ENCODE measurements at places on chromosomes 6 and 20. TPM values are rescaled to one million over a fixed set of nuclear protein-coding genes. Genes with fewer than 3 reads are reported as not detected.
A peak's percentile ranks its signal among the peaks of the same experiment; 100 is the strongest.

- no peaks in the 10 kb centered on the region for H3K27me3 ChIP-seq
- H3K4me3 ChIP-seq = no peak overlapping the region
- H3K4me1 ChIP-seq = no peaks in the 10 kb centered on the region
- no peaks in the 10 kb centered on the region for H3K36me3 ChIP-seq
- H3K27ac ChIP-seq = no peak overlapping the region
Measured at GRCh38 chr20:9412309-9412708, 102.1 kb upstream of the LAMP5 start.

GRCh38 chr6:161575523-161576254, 301.8 kb upstream of the AGPAT4 start:
- H3K4me1 ChIP-seq = no peaks in the 10 kb centered on the region
- no peaks in the 10 kb centered on the region for H3K36me3 ChIP-seq
- no peak overlapping the region for H3K27ac ChIP-seq
- DNase-seq = no peak
- H3K27me3 ChIP-seq = no peaks in the 10 kb centered on the region

- H3K27ac ChIP-seq = no peak overlapping the region
- no peak overlapping the region for H3K4me3 ChIP-seq
- DNase-seq = peak; percentile 64
- no peaks in the 10 kb centered on the region for H3K27me3 ChIP-seq
Measured at GRCh38 chr6:113076116-113076515, 729.0 kb downstream of the RFPL4B start.

DNA sequence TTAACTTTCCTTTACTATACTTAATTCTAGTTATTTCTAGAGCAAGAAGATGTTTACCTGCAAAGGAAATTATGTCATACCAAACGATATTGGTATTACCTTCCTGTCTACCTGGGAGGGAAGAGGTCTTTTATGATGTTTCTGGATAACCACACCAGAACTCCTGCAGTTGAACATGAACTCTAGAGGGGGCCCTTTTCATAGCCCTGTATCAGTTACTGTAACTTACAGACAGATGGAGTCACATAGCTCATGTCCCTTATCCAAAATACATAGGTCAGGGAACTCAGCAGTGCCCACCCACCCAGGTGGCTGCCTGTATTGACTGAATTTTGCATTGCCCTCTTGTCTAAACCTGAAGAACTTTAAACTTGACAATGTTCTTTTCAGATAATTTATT, 35.1 kb upstream of the MYL9 start:
- H3K4me1 ChIP-seq = no peaks in the 10 kb centered on the region
- H3K27me3 ChIP-seq = no peaks in the 10 kb centered on the region
- H3K36me3 ChIP-seq = peaks cover 15% of the 10 kb centered on the region
- H3K4me3 ChIP-seq = no peak overlapping the region
- peak; percentile 39 for DNase-seq

- H3K36me3 ChIP-seq = no peaks in the 10 kb centered on the region
- H3K4me3 ChIP-seq = no peak overlapping the region
- DNase-seq = no peak
- H3K4me1 ChIP-seq = no peaks in the 10 kb centered on the region
- no peak overlapping the region for H3K27ac ChIP-seq
Measured at GRCh38 chr6:78347191-78347916, 520.0 kb upstream of the IRAK1BP1 start.

DNA sequence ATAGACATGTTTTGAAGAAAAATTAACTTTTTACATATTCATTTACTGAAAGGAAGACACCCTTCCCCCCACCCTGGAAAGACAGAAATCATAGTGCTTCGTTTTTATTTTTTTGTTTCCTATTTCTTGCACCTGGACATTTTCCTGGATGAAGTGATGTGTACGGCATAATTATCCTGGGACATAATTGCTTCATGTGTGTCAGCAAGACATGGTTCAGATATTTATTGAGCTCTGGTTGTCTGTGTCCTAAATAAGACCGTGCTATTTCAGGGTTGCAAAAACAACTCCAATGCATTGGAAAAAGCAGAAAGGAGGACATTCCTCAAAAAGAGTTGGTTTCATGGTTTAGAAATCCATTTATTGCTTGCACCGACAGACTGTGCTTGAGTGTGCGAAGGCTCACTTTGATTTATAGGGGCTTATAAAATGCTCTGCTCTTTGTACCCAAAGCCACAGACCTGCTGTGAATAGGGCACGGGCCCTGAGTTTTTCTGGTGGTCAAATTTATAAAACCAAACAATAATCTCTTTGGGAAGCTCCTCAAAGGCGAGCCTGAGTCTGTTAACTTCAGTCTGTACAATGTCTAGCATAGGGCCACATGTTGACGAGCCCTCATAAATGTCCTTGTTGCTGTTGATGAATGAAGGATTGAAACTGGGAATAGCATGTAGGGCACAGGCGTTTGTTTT, 179.5 kb downstream of the SOX4 start:
- DNase-seq = no peak
- H3K4me1 ChIP-seq = peaks cover 52% of the 10 kb centered on the region
- no peak overlapping the region for H3K27ac ChIP-seq
- no peaks in the 10 kb centered on the region for H3K27me3 ChIP-seq
- H3K36me3 ChIP-seq = no peaks in the 10 kb centered on the region

Gene KIF6
- total RNA-seq = 3.3 TPM

DNA sequence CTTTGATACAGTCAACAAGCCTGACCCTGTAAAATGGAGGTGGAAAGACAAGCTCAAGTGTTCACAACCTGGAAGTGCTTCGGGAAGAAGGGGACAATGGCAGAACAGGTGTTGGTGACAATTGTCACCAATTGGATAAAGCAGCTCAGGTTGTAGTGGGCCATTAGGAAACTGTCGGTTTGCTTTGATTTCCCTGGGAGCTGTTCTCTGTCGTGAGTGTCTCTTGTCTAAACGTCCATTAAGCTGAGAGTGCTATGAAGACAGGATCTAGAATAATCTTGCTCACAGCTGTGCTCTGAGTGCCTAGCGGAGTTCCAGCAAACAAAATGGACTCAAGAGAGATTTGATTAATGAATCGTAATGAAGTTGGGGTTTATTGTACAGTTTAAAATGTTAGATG, 15.0 kb downstream of the CCR6 start:
- no peak overlapping the region for H3K27ac ChIP-seq
- no peak for DNase-seq
- H3K36me3 ChIP-seq = no peaks in the 10 kb centered on the region
- H3K4me1 ChIP-seq = no peaks in the 10 kb centered on the region

- no peak overlapping the region for H3K27ac ChIP-seq
- H3K4me1 ChIP-seq = no peaks in the 10 kb centered on the region
- H3K27me3 ChIP-seq = peaks cover 19% of the 10 kb centered on the region
- no peak overlapping the region for H3K4me3 ChIP-seq
- no peaks in the 10 kb centered on the region for H3K36me3 ChIP-seq
Measured at GRCh38 chr6:46832816-46833215, 39.6 kb downstream of the MEP1A start.

GRCh38 chr20:9668381-9668780, 154.0 kb downstream of the LAMP5 start:
- H3K36me3 ChIP-seq = no peaks in the 10 kb centered on the region
- peaks cover 4% of the 10 kb centered on the region for H3K27me3 ChIP-seq
- H3K4me1 ChIP-seq = no peaks in the 10 kb centered on the region
- H3K27ac ChIP-seq = no peak overlapping the region

GRCh38 chr20:19710336-19711120, 47.5 kb upstream of the RIN2 start:
- H3K27ac ChIP-seq = no peak overlapping the region
- H3K4me3 ChIP-seq = no peak overlapping the region
- no peaks in the 10 kb centered on the region for H3K4me1 ChIP-seq
- no peak for DNase-seq
- no peaks in the 10 kb centered on the region for H3K27me3 ChIP-seq

DNA sequence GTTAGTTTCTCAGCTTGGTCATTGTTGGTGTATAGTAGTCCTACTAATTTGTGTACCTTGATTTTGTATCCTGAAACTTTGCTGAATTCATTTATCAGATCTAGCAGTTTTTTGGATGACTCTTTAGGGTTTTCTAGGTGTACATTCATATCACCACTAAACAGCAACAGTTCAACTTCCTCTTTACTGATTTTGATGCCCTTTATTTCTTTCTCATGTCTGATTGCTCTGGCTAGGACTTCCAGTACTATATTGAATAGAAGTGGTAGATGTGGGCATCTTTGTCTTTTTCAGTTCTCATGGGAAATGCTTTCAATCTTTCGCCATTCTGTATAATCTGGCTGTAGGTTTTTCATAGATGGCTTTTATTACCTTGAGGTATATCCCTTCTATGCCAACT, 61.3 kb upstream of the HEY2 start:
- H3K36me3 ChIP-seq = no peaks in the 10 kb centered on the region
- no peaks in the 10 kb centered on the region for H3K4me1 ChIP-seq
- H3K27ac ChIP-seq = no peak overlapping the region
- no peak for DNase-seq
- no peak overlapping the region for H3K4me3 ChIP-seq
- peaks cover 7% of the 10 kb centered on the region for H3K27me3 ChIP-seq

GRCh38 chr6:131005439-131006016, 57.5 kb downstream of the EPB41L2 start:
- H3K27ac ChIP-seq = no peak overlapping the region
- no peak overlapping the region for H3K4me3 ChIP-seq
- no peaks in the 10 kb centered on the region for H3K36me3 ChIP-seq
- DNase-seq = no peak

DNA sequence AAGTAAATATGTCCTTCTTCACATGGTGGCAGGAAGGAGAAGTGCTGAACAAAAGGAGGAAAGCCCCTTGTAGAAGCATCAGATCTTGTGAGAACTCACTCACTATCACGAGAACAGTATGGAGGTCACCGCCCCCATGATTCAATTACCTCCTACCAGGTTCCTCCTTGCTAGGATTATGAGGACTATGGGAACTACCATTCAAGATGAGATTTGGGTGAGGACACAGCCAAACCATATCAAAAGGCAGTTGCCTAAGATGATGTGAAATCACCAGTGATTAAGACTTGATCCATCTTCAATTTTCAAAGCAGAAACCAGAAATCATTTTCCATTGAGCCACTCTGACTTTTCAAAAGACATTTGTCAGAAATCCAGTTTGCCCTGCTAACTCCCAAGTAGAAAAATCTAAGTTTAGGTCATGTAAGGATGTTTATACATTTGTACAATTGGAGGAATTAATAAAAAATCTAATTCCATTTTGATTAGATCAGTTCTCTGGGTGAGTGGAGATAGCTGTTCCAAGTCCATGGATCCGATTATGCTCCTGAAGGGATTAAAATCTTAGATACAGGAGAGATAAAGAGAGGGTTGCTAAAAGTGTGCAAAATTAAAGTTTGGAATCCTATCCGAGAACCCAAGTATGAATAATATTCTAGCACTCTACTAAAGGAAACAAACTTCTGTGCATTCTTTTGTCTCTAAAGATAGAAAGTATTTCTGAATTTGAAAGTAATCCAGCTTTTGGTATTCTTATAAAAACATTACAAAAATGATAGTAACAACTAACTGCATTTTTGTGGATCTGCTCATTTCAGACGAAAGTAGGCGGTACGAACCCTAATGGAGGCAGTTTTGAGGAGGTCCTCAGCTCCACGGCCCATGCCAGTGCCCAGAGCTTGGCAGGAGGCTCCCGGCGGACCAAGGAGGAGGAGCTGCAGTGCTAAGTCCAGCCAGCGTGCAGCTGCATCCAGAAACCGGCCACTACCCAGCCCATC, 39.5 kb downstream of the HDDC2 start:
- H3K36me3 ChIP-seq = no peaks in the 10 kb centered on the region
- no peaks in the 10 kb centered on the region for H3K4me1 ChIP-seq
- DNase-seq = no peak
- H3K27me3 ChIP-seq = no peaks in the 10 kb centered on the region

DNA sequence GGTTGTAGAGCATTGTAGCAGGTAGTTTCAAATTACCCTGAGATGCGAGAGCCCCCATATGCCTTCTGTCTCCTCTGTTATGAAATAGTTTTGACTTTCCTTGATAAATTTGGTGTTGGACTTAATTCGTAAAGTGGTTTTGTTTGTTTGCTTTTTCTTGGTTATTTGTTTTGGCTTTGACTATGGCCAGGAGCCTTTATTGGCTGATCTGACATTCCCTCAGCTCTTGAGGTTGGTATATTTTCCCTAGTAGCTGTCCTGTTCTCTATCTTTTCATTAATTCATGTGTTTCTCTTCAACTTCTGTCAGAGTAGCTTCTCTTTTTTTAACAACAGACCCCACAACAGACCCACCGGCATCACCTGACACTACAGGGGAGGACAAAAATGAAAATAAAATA, 457.4 kb upstream of the MANEA start:
- H3K36me3 ChIP-seq = no peaks in the 10 kb centered on the region
- H3K27me3 ChIP-seq = no peaks in the 10 kb centered on the region
- no peak overlapping the region for H3K4me3 ChIP-seq
- no peak for DNase-seq

DNA sequence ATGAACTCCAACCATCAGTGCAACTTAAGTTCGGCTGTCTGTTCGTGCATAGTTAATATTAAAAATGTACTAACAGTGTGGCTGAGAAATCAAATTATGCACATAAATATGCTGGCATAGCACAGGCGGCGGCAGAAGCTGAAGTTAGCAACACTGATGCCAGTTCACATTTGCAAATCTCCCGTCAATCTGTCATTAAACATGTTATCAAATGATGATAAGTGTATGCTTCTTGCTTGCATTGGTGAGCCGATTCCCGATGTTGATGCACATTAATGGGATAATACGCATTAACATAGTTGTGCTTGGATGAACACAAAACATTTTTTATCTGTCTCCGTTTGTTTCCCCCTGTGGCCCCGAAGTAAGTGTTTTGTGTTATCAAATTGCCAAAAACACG, 309.4 kb downstream of the ZNF217 start:
- DNase-seq = no peak
- H3K36me3 ChIP-seq = no peaks in the 10 kb centered on the region
- no peaks in the 10 kb centered on the region for H3K4me1 ChIP-seq
- no peaks in the 10 kb centered on the region for H3K27me3 ChIP-seq
- no peak overlapping the region for H3K27ac ChIP-seq

- peaks cover 13% of the 10 kb centered on the region for H3K4me1 ChIP-seq
- peak overlapping the region; percentile 55 for H3K27ac ChIP-seq
- no peaks in the 10 kb centered on the region for H3K27me3 ChIP-seq
- H3K36me3 ChIP-seq = no peaks in the 10 kb centered on the region
Measured at GRCh38 chr6:43942011-43942442, 172.0 kb downstream of the VEGFA start.

DNA sequence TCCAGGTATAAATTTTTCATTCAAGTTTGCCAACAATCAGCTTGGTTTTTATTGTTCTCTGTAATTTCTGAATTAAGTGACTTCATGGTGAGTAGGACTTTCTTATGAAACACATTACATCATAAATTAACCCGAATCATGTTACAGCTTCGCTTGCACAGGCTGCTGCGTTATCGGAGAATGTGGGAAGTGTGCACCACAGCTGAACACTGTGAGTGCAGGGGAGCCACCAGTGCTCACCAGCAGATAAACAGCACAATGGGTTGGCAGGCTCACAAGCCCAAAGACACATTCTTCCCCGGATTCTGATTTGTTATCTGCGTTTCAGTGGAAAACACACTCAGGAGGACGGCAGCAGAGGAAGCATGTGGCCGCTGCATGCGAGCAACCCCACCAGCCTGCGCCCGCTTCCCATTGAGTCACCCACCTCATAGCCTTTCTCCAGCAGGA, 121.1 kb downstream of the GMDS start:
- no peak overlapping the region for H3K4me3 ChIP-seq
- no peak for DNase-seq
- no peaks in the 10 kb centered on the region for H3K36me3 ChIP-seq
- H3K4me1 ChIP-seq = no peaks in the 10 kb centered on the region
- no peaks in the 10 kb centered on the region for H3K27me3 ChIP-seq
